ENCODE measurements at places on chromosomes 1 and 21.

DNA sequence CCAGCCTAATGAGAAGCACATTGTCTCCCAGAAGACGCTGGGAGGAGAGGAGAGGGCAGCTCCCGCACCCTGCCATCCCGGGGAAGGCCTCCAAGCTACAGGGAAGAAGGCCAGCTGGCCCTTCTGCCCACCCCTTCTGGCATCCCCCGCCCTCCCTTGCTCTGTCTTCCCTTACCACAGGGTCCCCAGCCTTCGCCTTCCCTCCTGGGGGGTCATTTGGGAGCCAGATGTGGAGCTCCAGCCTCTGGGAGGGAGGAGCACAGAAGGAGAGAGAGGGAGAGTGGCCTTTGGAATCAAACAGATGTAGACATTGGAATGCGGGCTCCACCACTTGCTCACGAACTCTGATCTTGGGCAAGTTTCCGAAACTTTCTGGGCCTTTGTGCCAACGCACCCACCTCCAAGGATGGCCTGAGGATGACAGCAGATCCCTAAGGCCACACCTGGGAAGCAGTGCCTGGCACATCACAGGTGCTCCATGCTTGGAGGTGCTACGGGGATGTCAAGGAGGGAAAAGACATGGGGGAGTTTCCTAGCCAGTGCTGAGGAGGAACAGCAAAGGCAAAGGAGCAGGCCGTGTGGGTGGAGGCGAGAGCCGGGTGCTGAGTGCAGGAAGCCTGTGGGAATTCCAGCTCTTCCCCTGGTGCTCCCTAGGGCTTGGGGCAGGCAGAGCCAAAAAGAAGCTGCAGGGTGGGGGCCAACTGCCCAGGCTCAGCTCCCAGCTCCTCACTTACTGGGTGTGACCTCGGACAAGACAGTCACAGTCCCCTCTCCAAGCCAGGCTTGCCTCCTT is 23.1 kb upstream of the RSPO1 start:
- no peak for DNase-seq

- no peak for DNase-seq
Measured at GRCh38 chr1:211885747-211886522, 55.4 kb upstream of the LPGAT1 start.

DNA sequence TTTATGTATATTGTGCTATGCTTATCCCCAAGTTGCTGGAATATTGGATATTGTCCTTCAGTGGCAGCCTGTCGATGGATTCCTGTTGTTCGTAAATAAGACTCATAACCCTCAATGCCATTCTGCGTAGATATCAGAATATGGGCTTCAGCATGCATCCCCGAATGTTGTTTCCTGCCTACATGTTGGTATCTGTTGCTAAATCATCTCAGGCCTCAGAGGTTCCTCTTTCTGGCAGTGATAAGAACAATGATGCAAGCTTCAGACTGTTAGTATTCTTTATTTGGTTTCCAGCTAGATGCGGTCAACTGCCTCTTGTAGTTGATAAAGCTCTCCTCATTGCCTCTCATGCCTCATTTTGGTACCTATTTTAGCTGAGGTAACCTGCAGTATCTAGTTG is 2082.6 kb downstream of the MRPL39 start:
- DNase-seq, result no peak

GRCh38 chr1:160580221-160580812 is 1.0 kb upstream of the CD84 start:
- DNase-seq, result no peak

- DNase-seq, result no peak
Measured at GRCh38 chr1:7372477-7373120, 398.5 kb upstream of the VAMP3 start.

- no peak for DNase-seq
Measured at GRCh38 chr1:11790101-11790879, 15.5 kb downstream of the MTHFR start.

DNA sequence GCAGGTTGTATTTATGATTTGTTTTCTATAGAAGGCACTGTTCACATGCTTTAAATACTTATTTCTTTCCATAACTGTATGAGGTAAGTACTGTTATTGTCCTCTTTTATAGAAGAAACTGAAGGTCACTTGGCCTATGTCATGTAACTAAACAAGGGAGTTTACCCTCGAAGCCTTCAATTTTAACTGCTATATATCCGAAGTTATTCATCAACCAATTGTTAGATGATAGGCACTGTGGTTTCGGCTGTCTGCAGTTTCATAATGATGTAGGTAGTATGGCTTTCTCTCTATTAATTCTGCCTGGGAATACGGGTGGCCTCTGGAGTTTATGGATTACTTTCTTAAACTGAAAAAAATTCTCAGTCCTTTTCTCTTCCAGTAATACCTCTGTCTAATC is 413.3 kb upstream of the ADGRL2 start:
- DNase-seq, result no peak

DNA sequence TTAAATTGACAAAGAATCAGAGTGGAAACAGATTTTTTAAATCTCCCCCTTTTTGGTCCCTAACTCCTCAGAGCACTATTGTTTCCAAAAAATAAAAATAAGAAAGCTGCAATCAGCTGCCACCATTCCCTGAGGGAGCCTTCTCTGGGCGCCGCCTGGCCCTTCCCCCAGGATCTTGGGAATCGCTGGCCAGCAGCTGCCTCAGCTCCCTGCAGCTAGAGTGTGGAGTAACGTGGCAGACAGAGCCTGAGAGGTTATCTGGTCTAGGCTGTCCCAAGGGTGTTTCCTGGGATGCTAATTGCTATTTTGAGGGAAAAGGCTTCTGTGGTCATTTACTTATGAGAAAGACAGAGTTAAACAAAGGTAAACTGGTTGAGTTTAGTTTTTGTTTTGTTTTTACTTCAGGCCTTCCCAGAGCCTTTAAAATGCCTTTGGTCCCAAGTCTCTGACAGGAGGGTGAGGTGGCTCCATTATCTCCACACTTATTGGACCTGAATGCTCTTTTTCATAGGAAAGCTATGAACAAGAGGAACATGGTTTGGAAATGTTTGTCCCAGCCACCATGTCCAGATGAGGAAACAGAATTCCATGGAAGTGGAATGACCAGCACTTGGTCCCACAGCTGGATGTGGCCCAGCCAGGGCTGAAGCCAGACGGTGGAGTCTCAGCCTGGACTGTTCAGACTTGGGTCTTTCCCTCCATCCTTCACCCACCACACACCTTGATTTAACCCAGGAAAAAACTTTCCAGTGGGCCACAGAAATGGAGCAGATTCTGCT is 14.1 kb upstream of the KIAA1614 start:
- no peak for DNase-seq

GRCh38 chr1:59484096-59484495 is 187.2 kb downstream of the FGGY start:
- no peak for DNase-seq
